Activated CD4-positive, alpha-beta memory T cell treated with anti-CD3 and anti-CD28 coated beads for 36 hours (primary cell): ENCODE measurements at places on chromosomes 4 and X. TPM values are rescaled to one million over a fixed set of nuclear protein-coding genes. Genes with fewer than 3 reads are reported as not detected.

Gene HNRNPDL
- total RNA-seq, result 277 TPM

Gene MAGEB10
- not detected for total RNA-seq

GRCh38 chr4:181569553-181569952, 673.6 kb upstream of the TENM3 start:
- no peak overlapping the region for H3K27ac ChIP-seq
- no peaks in the 10 kb centered on the region for H3K27me3 ChIP-seq
- no peaks in the 10 kb centered on the region for H3K36me3 ChIP-seq

Gene MAGEA10
- total RNA-seq, result not detected

Gene NALF2
- 0.44 TPM for total RNA-seq

Gene CAPN6
- not detected for total RNA-seq

GRCh38 chr4:177001271-177002175, 208.8 kb upstream of the VEGFC start:
- DNase-seq, result no peak
- no peak overlapping the region for H3K4me3 ChIP-seq
- H3K36me3 ChIP-seq, result no peaks in the 10 kb centered on the region
- H3K27ac ChIP-seq, result no peak overlapping the region
- H3K4me1 ChIP-seq, result no peaks in the 10 kb centered on the region

- no peaks in the 10 kb centered on the region for H3K4me1 ChIP-seq
- DNase-seq, result no peak
- no peaks in the 10 kb centered on the region for H3K27me3 ChIP-seq
- H3K27ac ChIP-seq, result no peak overlapping the region
- no peak overlapping the region for H3K4me3 ChIP-seq
These were observed 539.7 kb upstream of the GRID2 start for GRCh38 chr4:91764085-91764484.

Gene AADAT
- total RNA-seq, result not detected

Gene DRP2
- 0.58 TPM for total RNA-seq

GRCh38 chrX:110871839-110872238, 76.2 kb upstream of the CHRDL1 start:
- H3K27ac ChIP-seq, result no peak overlapping the region
- no peak overlapping the region for H3K4me3 ChIP-seq
- H3K4me1 ChIP-seq, result no peaks in the 10 kb centered on the region
- DNase-seq, result no peak
- no peaks in the 10 kb centered on the region for H3K36me3 ChIP-seq
- H3K27me3 ChIP-seq, result no peaks in the 10 kb centered on the region

- H3K4me3 ChIP-seq, result no peak overlapping the region
- peaks cover 2% of the 10 kb centered on the region for H3K36me3 ChIP-seq
- H3K4me1 ChIP-seq, result peaks cover 12% of the 10 kb centered on the region
- peak overlapping the region; percentile 64 for H3K27ac ChIP-seq
These were observed 269.9 kb downstream of the OPHN1 start for GRCh38 chrX:68163441-68163840.

- H3K36me3 ChIP-seq, result no peaks in the 10 kb centered on the region
- H3K4me3 ChIP-seq, result no peak overlapping the region
- H3K27me3 ChIP-seq, result no peaks in the 10 kb centered on the region
- DNase-seq, result no peak
These were observed 687.1 kb upstream of the MAGEB2 start for GRCh38 chrX:29528281-29528680.

DNA sequence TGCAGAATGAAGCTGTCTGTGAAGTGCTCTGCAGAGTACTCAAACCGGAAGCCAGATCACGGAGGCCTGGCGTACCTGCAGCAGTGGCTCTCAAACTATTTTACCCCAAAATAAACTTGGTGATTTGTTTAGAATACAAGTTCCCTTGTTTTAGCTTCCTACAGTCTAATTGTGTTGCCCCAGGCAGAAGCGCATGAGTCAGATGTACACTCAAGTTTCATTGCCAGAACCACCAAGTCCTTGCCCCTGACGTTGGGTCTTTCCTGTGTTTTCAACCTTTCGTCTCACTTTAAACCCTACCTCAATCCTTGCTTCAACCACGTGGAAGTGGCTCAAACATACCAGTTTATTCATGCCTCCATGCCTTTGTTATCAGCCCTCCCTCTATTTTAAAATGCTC, 66.2 kb upstream of the SLC7A11 start:
- H3K36me3 ChIP-seq, result no peaks in the 10 kb centered on the region
- H3K27ac ChIP-seq, result no peak overlapping the region
- H3K4me1 ChIP-seq, result no peaks in the 10 kb centered on the region
- H3K27me3 ChIP-seq, result no peaks in the 10 kb centered on the region

- no peak overlapping the region for H3K4me3 ChIP-seq
These were observed 78.8 kb downstream of the NHS start for GRCh38 chrX:17453788-17454187.

DNA sequence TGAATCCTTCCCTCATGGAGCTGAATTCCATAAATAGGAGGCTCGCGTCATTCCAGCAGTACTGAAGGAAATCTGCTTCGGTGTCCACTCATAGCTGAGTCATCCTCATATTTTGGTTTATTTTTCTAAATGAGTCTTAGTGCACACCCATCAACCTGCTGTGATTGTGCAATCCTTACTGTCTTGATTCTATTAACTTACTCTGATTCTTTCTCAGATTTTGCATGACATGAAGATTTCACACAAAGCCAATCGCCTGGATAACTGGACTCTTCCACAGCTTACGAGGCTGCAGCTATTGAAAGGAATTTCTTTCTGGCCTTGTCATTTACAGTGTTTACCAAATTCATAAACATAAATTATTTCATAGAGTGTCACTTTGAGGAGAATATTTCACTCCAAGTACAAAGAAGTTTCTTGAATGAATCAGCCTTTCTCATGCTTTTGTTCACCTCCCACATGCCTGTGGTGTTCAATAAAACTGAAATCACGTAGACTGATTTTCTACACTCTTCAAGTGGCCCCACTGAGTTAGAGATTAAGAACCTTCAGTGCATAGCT, 207.6 kb upstream of the SLITRK2 start:
- no peak overlapping the region for H3K27ac ChIP-seq
- no peak overlapping the region for H3K4me3 ChIP-seq
- H3K27me3 ChIP-seq, result no peaks in the 10 kb centered on the region
- no peaks in the 10 kb centered on the region for H3K36me3 ChIP-seq
- no peaks in the 10 kb centered on the region for H3K4me1 ChIP-seq

Gene FAM9C
- not detected for total RNA-seq

GRCh38 chr4:188688956-188689355, 549.7 kb downstream of the TRIML1 start:
- no peaks in the 10 kb centered on the region for H3K27me3 ChIP-seq
- H3K27ac ChIP-seq, result no peak overlapping the region
- no peaks in the 10 kb centered on the region for H3K36me3 ChIP-seq

Gene UGT2B15
- not detected for total RNA-seq

- H3K27ac ChIP-seq, result no peak overlapping the region
- H3K36me3 ChIP-seq, result no peaks in the 10 kb centered on the region
- H3K4me3 ChIP-seq, result no peak overlapping the region
- DNase-seq, result no peak
These were observed 20.2 kb downstream of the SHOX start for GRCh38 chrX:650811-651210.

DNA sequence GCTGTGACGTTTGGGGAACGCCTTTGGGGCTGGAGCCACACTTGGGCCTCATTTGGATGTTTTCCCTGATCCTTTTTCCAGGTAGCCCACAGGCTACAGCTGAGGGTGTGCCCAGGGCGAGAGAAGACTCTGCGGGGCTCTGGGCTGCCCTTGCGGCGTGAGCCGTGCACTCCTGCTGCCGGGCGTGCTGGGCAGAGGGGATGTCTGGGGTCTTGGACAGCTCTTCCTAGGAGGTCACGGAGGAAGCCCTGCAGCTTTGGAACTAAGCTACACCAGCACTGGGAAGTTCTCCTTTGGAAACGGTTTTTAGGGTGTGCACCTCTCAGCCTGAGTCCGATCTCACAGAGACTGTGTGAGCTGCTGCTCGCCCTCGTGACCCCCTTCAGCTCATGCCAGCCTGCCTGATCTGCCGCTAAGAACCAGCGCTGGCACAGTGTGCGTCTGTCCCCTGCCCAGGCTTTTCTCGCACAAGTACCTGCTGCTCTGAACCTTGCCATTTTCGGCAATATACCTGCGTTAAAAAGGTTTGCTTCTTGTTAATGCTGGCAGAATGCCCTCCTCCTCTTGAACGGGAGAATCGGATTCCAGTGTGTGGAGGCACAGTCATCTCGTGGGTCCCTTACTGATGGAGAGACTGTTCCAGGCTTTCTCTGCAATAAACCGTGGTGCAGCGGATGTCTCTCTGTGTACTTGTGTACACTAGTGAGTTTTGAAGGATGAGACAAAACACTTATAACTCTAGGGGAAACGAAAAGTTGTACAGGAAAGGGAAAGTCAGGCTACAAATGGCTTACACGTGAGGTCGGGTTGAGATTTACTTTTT, 14.3 kb downstream of the MSANTD1 start:
- DNase-seq, result no peak
- H3K4me3 ChIP-seq, result no peak overlapping the region
- no peaks in the 10 kb centered on the region for H3K36me3 ChIP-seq
- no peaks in the 10 kb centered on the region for H3K27me3 ChIP-seq
- no peak overlapping the region for H3K27ac ChIP-seq

DNA sequence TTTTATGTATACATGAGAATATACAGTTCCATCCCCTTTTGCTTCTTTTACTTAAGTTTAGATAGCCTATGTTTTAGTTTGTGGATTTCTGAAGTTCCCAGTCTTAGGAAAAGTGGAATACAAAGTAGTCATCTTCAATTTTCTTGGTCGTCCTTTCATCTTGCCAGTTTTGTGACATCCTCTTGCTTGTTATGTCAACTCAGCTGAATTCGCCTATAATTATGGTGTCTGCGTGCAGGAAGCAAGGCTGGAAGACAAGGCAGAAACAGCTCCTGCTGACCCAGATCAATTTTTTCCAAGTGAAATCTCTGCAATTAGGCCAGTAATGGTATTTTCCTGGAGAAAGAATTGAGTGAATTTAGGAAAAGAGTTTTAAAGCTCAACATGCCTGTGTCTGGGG, 28.1 kb upstream of the NYX start:
- no peaks in the 10 kb centered on the region for H3K27me3 ChIP-seq
- no peak overlapping the region for H3K27ac ChIP-seq
- no peak overlapping the region for H3K4me3 ChIP-seq
- no peak for DNase-seq
- no peaks in the 10 kb centered on the region for H3K4me1 ChIP-seq

Gene ARHGEF9
- total RNA-seq, result 17.2 TPM

DNA sequence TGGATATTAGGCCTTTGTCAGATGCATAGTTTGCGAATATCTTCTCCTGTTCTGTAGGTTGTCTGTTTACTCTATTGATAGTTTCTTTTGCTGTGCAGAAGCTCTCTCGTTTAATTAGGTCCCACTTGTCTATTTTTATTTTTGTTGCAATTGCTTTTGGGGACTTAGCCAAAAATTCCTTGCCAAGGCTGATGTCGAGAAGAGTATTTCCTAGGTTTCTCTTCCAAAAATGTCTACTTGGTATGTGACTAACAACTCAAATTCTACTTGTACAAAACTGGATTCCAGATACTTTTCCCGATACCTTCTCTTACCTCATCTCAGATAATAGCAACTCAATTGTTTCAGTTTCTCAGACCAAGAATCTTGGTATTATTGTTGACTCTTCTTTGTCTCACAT, 142.4 kb upstream of the GLRA2 start:
- DNase-seq, result no peak
- H3K27me3 ChIP-seq, result no peaks in the 10 kb centered on the region
- no peaks in the 10 kb centered on the region for H3K4me1 ChIP-seq
- H3K27ac ChIP-seq, result no peak overlapping the region
- H3K36me3 ChIP-seq, result no peaks in the 10 kb centered on the region

DNA sequence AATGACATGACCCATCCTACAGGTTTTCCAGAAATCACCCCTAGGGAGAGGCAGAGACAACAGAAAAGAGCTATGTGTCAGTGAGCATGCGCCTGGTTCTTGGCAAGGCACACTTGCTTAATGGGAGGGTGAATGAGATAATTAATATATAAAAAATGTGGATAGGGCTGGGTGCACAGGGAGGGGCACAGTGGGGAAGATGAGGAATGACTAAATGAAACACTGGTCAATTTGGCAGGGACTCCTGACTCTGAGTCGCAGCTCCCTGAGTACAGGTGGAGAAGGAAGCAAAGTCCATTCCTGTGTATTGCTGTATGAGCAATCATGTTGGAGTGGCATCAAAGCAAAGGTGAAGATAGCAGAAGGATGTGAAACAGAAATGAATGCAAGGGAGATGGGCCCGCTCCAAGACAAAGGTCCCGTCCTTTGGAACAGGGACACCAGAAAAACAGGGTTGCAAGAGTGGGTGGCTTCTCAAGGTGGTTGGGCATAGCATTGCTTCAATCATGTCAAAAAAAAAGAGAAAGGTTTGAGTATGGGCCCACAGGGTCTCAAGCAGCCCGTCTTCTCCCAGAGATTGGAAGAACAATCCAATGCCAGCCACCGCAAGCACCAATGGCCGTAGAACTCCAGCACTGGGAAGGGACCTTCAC, 278.4 kb upstream of the AGTR2 start:
- H3K4me3 ChIP-seq, result no peak overlapping the region
- H3K4me1 ChIP-seq, result no peaks in the 10 kb centered on the region
- no peaks in the 10 kb centered on the region for H3K36me3 ChIP-seq
- H3K27me3 ChIP-seq, result no peaks in the 10 kb centered on the region

GRCh38 chr4:39043861-39044363, 11.7 kb upstream of the TMEM156 start:
- H3K4me1 ChIP-seq, result peaks cover 48% of the 10 kb centered on the region
- peaks cover 11% of the 10 kb centered on the region for H3K36me3 ChIP-seq
- DNase-seq, result peak; percentile 52

GRCh38 chr4:1237981-1238675, 10.8 kb downstream of the CTBP1 start:
- DNase-seq, result no peak
- no peak overlapping the region for H3K27ac ChIP-seq
- H3K27me3 ChIP-seq, result no peaks in the 10 kb centered on the region
- no peak overlapping the region for H3K4me3 ChIP-seq
- H3K36me3 ChIP-seq, result peaks cover 27% of the 10 kb centered on the region
- H3K4me1 ChIP-seq, result peaks cover 7% of the 10 kb centered on the region

GRCh38 chr4:136650541-136651277, 881.6 kb downstream of the PCDH18 start:
- no peak for DNase-seq
- H3K27me3 ChIP-seq, result no peaks in the 10 kb centered on the region
- H3K4me3 ChIP-seq, result no peak overlapping the region
- H3K27ac ChIP-seq, result no peak overlapping the region
- no peaks in the 10 kb centered on the region for H3K4me1 ChIP-seq
